IMR-90 (cell line): ENCODE measurements at places on chromosomes 1 and 21.
A peak's percentile ranks its signal among the peaks of the same experiment; 100 is the strongest.

DNA sequence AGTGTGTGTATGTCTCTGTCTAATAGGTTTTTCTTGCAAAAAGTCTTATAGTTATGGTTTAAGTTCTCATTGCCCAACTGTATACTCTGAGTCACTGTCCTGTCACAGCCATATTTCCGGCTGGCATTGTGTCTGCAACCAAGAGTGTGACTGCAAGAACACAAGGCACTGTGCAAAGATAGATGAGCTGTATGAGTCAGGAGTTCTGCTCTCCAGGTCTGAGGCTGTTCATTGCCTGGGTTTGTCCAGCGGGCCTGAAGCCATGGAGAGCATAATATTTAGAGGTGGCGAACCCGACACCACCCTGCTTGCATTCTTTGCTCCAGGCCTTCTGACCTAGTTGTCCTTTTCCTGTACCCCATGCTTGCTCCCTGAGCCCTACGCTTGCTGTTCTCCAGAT, 50.9 kb upstream of the CNIH3 start:
- DNase-seq = peak; percentile 92

GRCh38 chr1:62796221-62796620, 12.3 kb downstream of the ATG4C start:
- no peak for DNase-seq

- peak; percentile 59 for DNase-seq
Observed at GRCh38 chr1:215878128-215878527, 311.0 kb downstream of the KCTD3 start.

GRCh38 chr1:12078938-12079861, 16.1 kb downstream of the TNFRSF8 start:
- DNase-seq = peak; percentile 47

- no peak for DNase-seq
Observed at GRCh38 chr1:229567109-229567868, 8.8 kb upstream of the ABCB10 start.

GRCh38 chr1:3348196-3348865, 106.1 kb upstream of the ARHGEF16 start:
- DNase-seq = no peak

DNA sequence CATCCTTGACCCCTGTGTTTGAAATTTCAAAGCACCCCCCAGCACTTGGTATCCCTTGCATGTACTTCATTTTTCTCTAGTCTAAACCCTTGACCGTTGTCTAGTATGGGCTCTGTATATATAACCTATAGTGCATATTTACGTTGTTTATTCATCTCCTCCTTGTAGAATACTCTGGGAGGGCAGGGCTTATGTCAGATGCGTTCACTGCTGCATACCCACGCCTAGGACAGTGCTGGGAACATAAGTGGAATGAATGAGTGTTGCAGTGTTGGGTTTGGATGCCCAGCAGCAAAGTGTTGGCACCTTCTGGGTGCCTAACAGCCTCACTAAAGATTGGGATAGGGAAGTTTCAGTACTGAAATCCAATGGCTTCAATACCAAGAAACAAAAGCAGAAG, 17.6 kb upstream of the BLACAT1 start:
- no peak for DNase-seq

- no peak for DNase-seq
Observed at GRCh38 chr1:159181328-159182024, 10.1 kb downstream of the CADM3 start.

DNA sequence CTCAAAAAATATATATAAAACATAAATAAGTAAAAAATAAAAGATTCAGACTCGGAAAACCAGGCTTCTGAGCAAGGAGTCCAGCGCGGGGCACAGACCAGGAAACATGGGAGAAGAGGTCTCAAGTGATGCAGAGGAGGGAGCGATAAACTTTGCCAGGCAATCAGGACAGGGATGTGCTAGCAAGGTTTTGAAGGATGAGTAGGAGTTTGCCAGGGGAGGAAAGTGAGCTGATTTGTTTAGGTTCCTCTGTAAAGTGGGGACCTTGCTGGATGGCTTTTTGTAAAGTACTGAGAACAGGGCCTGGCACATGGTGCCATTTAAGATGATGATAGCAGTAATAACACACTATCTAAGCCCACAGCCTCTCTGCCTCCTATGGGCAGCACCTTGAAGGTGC, 86.1 kb downstream of the SPSB1 start:
- DNase-seq = no peak

- DNase-seq = no peak
Observed at GRCh38 chr1:209326076-209326475, 257.4 kb upstream of the CAMK1G start.

DNA sequence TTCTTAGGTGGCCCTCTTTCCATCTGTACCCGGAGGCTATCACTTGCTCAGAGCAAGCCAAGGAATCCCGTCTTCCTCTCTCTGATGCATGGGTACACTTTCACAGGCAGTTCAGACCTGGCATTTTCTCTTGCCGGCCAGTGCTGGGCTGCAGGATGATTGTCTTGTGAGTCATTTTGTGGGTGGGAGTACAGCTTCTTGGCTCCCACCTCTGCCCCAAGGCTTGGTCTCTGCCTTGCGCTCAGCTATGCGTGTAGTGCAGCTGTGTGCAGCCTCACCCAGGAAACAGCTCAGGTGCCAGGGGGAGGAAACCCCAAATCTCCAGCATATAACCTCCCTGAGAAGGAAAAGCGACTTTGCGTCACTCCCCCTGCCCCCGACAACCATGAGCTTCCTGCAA, 3.9 kb upstream of the AJAP1 start:
- DNase-seq = no peak

GRCh38 chr1:97502360-97502759, 418.5 kb downstream of the DPYD start:
- DNase-seq = no peak
